ENCODE measurements at places on chromosomes 11 and 22.

GRCh38 chr11:125502198-125502597 is 6.1 kb upstream of the FEZ1 start:
- no peak for DNase-seq

DNA sequence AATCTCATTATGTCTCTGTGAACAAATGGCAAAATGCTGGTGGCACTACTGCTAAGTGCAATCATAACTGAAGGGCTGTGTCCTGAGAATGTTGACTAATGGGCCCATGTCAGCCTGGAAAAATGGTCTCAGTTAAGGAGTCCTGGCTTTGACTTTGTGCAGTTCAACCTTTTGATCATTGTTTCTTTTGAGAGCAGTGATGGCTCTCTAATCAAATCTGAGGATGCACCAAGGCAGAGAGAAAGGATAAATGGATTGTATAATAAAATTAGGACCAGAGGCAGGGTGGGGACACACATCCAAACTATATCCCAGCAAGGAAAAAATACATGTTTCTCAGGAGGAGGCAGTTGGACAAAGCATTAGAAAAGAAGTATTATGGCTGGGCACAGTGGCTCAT is 59.6 kb upstream of the SYN3 start:
- DNase-seq, result no peak

- DNase-seq, result peak; percentile 84
Observed at GRCh38 chr11:57649826-57650738, at the start of gene YPEL4. YPEL4 (minus strand) TSS chr11:57649912; CDS start chr11:57647107, 2,805 bp downstream.

DNA sequence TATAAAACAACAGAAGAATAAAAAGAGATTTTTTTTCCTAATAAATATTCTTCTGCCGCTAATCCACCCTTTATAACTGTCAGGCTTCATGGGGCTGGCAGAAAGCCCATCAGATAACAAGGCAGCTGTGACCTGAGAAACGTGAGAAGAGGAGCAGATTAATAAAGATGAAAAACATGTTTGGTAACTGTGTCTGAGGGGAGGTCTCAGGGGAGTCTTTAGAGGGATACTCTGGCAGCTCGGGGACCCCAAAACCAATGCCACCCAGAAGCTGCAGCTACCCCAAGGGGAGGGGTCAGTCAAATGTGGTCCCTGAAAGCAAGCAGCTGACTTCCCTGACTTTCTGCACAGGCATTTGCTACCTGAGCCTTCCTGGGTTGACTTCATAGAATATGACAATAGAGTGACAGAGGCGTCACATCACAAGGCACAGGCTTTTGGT is 48.4 kb upstream of the POU2AF1 start:
- no peak for DNase-seq

- DNase-seq, result no peak
Observed at GRCh38 chr11:16440136-16440535, 83.8 kb upstream of the SOX6 start.

GRCh38 chr22:33270596-33270995 is 212.4 kb upstream of the SYN3 start:
- no peak for DNase-seq

DNA sequence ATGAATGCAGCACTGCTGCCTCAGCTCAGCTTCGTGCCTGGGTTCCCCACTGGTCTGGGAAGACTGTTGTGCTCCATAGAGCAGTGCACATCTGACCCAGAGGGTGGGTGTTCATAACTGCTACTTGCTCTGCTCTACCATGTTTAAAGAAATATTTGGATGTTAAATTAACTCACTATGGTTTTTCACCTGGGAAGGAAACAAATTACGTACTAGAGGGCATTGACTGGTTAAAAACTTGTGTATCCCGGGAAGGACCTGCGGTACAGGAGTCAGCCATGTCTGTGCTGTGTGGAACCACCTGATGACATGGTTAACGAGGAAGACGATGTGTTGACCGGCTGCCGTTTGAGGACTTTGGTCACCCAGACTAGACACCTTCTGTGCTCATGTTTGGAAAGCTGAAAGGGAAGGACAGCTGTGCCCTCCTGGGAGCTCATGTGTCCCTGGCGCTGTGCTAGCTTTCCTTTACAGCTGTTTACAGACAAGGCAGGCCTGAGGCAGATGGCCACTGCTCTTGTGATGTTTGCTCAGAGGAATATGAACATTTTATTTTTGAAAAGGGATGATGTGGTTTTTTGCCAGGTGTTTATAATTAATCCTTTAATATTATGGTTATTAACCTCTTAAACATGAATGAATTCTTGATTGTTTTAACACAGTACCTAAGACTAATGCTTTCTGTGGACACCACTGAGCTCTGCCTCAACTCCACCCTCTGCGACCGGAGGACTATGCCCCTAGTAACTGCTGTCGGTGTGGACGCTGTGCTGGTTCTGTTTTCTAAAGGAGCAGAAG is 14.3 kb upstream of the AIFM3 start:
- no peak for DNase-seq

- DNase-seq, result no peak
Observed at GRCh38 chr11:115552151-115552772, 48.0 kb upstream of the CADM1 start.

GRCh38 chr11:124902616-124903015 is 5.0 kb upstream of the ROBO4 start:
- no peak for DNase-seq

GRCh38 chr11:70033711-70034070 is 44.4 kb upstream of the ANO1 start:
- no peak for DNase-seq

DNA sequence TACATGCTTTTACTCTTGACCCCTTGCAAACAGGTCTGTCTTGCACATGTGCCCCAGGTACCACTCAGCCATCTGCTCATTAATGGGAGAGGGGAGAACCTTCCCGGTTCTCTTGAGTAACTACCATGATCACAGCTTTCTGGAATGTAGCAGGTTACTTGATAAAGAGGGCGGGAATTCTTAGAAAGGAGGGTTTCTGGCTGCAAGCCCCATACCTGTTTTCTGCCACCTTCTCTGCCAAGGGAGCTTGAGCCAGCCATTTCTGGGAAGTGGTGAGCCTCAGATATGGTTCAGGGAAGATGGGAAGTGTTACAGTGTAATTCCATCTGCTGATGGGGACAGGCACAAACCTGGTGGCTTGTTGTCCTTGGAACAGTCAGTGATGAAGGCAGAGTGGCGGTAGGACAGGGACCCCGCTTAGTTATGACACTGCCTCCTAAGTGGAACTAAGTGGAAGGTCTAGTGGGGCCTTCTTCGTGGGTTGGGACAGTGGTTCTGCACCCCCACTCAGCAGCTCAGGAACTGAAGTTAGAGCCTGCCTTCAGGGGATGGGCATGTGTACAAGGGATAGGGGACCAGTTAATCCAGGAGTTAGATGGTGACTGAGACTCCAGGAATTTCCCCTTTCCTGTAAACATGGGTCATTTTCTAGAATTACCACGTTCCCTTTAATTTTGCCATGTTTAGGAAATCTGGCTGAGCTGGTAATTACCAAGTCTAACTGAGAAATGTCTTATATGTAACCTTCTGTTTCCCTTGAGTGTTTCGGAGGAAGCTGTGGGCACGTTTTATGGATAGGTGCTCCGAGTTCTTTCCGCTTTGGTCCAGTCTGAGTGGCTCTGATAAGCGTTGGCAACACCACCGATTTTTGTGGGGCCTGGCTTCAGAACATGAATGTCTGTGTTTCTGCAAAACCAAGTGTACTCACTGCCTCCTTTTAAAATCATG is 35.3 kb downstream of the BCR start:
- no peak for DNase-seq

DNA sequence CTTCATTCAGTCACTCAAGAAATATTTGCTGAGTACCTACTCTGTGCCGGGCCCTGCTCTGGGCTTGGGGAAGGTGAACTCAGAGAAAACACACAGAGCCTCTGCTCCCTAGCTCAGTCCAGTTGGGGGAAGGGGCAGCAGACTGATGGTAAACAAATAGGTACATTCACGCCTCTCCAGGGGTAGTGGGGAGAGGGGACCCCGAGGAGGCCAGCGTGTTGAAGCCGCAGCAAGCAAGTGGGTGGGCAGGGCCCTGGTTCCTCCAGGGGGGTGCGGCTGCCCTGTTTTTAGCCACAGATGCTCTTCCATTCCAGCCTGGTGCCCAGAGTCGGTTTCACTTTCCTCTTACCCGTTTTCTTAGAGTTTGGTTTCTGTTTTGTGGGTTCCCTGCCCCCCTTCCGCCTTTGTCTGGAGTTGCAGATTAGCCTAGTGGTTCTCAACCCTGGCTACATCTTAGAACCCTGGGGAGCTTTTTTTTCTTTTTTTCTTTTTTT is 8.7 kb downstream of the DRAP1 start:
- no peak for DNase-seq

GRCh38 chr11:128153697-128154048 is 433.7 kb downstream of the ETS1 start:
- DNase-seq, result no peak

GRCh38 chr11:69193151-69193550 is 37.4 kb downstream of the SMIM38 start:
- DNase-seq, result no peak

- no peak for DNase-seq
Observed at GRCh38 chr11:12599408-12600143, 74.6 kb upstream of the TEAD1 start.

GRCh38 chr11:16036218-16036617 is 320.1 kb downstream of the SOX6 start:
- no peak for DNase-seq

DNA sequence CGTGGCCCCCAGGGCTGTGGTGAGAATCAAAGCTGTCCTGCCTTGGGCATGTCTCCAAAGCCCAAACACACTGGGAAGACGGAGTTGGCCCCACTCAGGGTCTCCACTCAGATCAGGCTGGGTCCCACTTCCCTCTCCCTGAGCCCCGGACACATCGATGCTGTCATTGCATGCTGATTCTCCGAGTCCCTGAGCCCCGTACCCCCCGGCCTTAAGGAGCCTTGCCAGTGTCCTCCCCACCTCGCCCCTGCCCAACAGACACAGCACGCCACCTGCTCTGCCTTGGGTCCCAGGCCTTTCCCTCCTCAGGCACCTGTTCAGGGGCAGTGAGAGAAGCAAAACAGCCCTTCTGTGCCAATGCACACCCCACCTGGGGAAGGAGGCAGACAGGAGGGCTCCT is 14.6 kb downstream of the EIF1AD start:
- DNase-seq, result no peak

DNA sequence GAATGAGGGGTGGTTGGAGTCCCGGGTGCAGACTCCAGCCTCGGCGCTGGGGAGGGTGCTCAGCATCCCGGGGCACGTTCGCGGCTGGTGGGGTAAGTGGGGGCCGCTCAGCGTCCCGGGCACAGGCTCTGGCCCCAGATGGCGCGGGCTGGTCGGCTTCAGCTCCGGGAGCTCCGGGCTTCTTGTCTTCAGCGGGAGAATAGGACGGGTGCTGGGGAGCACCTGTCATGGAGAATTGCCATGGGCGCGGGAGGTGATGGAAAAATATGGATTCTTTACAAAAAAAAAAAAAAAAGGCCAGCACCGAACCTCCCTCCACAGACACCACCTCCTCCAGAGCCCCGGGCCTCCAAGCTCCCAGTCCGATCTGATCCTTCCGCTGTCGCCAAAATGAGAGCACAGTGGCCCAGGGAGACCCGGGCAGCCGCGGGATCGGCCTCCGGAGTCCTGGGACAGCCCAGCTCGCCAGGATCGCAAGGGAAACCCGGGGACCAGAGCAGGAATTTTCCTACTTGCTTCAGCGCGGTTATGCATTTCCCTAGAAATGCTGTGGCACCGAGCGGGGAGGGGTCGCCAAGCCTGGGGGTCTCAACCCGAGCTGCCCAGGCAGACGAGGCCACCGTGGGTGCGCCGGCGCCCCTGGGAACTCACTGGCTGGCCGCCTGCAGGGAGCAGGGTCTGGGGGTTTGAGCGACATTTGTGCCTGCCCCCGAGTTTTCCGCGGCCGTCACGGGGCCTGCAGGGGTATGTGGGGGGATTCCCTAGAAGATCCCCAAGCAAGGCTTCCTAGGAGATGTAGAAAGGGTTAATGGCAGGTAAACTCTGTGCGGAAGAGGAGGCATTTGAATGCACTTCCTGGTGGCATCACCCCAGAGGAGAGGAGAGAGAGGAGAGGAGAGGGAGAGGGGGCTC is 1336.9 kb downstream of the BRD1 start:
- no peak for DNase-seq

DNA sequence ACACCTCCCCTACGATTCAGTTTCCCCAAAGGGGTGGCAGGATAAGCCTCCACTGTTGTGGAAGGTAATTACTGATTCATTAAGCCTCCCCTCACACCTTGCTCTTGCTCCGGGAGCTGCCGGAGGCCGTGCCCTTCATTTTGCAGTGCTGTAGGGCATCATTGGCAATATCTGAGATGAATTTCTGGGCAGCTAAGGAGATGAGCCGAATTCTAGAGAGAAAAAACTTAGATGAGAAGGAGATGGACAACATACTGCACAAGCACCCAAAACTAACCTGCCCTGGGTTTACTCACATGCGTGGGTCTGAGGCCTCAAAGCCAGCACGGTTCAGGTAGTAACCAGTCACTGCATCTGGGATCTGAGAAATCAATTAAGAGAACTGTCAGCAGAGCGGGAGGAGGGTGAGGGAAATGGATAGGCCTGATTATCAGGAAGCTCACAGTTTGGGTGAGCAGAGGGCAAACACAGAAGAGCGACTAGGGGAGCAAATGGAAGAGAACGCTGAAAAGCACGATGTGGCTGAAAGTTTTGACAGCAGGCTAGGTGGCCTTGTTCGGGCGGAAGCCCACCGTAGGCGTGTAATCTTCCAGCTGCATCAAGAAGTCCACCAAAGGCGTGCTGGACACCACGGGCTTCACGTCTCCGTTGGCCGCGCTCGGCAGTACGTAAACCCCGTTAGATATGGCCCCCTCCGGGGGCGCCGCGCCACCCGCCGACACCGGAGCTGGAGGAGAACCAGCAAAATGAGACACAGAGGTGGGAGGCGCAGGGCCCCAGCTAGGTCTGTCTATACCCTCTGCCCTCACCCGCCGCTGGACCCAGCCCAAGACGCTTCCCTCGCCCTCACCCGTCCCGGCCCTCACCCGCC is 689 bp downstream of the TAF10 start:
- DNase-seq, result peak; percentile 50

DNA sequence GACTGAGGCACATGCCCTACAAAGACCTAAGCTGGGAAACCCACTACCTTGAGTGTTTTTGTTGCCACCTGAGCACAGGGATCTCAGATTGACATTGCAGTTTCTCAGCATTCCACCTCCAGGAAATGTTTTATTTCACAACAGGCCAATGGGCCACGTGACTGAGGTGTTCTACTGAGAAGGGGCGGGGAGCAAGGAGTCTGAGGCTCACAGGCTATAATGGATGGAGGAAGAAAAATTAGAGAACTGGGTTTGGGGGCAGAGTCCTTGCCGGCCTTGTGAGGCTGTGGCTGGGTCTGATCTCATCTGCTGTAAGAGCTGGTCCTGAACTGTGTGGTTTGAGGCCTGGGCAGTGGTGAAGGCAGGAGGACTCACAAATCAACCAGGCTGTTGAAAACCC is 40.7 kb downstream of the ZNF202 start:
- no peak for DNase-seq

- DNase-seq, result no peak
Observed at GRCh38 chr11:12390687-12391110, 13.3 kb downstream of the PARVA start.

DNA sequence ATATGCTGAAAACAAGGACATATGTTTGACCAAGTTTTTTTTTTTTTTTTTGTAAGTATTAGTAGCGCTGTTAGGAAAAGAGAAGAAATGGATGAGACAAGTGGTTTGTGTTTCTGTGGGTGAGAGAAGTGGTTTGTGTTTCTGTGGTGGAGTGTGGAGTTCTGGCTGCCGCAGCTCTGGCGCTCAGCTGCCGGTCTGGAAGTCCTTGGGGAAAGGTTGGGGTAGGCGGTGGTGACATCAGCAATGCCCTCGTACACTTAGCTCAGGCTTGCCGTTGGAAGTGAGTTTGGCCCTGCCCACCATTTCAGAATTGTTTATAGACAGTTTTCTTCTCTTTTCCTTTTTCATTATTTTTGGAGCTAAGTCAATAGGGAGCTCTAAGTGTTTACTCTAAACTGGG is 116.6 kb downstream of the TBC1D22A start:
- DNase-seq, result no peak
